NCI-H1930 (cell line): ENCODE measurements at places on chromosomes 5 and 9.

DNA sequence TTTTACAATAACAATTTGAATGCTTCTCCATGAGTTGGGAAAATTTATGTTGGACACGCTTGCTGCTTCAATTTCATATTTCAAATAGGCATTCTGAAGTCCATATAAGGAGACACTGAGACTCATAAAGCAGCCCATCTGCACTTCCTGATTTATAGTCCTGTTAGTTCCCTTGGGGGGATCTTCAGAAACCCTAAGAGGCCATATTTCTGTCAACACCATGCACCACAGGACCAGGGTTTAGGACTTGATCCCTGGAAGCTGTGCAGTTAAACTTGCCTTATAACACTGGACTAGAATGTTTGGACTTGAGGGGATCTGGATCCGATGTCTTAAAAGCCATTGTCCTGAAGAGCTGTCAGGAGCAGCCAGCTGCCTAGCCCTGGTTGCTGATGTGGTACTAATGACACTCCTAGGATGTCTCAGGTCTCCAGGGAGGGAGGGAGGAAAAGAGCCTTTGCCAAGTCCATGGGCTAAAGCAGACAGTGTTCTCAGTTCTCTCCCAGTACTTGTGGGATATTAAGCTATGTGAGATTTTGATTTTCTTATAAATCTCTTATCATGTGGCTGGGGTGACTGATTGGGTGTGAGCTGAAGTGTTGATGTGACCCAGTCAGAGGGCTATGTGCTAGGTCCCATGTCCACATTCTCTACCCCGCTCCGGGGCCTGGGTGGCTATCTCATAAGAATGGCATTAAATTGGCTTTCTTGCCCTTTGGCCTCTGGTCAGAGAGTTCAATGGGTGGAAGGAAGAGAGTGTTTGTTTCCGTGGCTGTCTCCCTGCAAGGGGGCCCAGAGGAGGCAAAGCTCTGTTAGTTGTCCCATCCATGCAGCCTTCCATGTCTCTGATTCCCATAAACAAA, 399.8 kb downstream of the OSTF1 start:
- no peak for DNase-seq

DNA sequence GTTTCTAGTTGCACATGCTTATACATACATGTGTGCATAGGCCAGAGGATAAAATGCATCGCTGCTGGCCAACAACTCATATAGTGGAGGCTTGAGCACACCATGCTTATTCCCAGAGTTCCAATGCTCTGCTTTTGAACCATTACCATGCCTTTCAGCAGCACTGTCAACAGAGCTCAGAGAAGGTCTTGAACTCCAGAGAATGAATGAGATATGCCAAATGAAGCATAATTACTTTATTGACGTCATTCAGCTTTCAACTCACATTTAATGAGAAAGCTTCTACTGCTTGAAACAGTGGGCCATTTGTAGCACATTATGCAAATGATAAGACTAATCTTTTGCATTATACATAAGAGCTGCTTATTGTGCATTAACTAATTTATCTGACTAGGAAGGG, 765.3 kb upstream of the GRAMD2B start:
- DNase-seq: no peak

- DNase-seq: no peak
Observed at GRCh38 chr5:62942384-62942783, 363.8 kb downstream of the LRRC70 start.

DNA sequence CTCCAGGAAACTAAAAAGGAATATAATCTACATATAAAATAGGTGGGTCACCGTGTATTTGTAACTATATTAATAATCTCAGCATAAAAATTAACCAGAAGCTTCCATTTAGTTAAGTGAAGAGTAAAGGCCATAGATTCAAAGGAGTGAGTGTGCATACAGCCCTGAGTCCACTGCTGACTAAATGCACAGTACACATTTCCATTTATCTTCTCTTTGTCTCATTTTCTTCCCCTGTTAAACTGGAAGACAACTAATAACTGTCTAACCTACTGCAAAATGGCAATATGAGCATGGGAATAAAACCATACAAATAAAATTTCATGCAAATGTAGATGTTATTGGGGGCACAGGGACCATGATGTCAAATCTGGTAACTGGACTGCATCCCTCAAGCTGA, 59.9 kb upstream of the DAB2 start:
- DNase-seq: no peak

DNA sequence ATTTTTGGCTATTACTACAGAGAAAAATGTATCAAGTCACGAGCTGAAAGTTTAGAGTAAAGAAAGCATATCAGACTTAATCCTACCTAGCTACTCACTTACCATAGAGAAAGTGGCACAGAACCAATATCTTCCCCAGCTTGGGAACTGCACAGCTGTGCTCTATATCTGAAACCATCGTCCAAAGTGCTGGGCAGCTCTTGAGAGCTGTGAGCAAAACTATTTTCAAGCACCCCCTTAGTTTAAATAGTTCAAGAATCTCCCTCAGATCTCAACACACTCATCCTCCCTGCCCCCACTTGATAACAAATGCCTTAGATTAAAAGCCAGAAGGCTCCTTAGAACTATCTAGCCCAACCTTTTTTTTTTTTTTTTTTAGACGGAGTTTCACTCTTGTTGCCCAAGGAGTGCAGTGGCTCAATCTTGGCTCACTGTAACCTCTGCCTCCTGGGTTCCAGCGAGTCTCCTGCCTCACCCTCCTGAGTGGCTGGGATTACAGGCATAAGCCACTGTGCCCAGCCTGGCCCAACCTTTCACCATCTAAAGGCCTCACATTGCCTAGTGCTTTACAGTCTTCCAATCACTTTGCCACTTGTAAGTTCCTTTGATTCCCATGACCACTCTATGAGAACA, 94.2 kb upstream of the APC start:
- no peak for DNase-seq

- no peak for DNase-seq
Observed at GRCh38 chr5:139443831-139444453, 4.6 kb upstream of the DNAJC18 start.

DNA sequence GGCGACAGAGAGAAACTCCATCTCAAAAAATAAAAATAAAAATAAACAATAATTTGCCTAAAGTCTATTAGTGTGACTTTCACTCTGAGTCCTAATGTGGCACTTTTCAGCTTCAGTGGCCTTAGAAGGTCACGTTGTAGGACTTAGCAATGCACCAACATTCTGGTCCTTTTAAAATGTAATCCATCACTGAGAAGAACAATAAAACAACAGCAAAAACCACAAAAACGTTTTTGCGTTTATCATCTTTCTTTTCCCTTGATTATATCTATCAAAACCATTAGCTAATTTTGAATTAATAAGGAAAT, 190.1 kb upstream of the ZNF608 start:
- no peak for DNase-seq

GRCh38 chr5:83000428-83000827, 76.8 kb downstream of the TMEM167A start:
- DNase-seq: no peak

- DNase-seq: no peak
Observed at GRCh38 chr9:127990554-127990953, 9.8 kb upstream of the EEIG1 start.

DNA sequence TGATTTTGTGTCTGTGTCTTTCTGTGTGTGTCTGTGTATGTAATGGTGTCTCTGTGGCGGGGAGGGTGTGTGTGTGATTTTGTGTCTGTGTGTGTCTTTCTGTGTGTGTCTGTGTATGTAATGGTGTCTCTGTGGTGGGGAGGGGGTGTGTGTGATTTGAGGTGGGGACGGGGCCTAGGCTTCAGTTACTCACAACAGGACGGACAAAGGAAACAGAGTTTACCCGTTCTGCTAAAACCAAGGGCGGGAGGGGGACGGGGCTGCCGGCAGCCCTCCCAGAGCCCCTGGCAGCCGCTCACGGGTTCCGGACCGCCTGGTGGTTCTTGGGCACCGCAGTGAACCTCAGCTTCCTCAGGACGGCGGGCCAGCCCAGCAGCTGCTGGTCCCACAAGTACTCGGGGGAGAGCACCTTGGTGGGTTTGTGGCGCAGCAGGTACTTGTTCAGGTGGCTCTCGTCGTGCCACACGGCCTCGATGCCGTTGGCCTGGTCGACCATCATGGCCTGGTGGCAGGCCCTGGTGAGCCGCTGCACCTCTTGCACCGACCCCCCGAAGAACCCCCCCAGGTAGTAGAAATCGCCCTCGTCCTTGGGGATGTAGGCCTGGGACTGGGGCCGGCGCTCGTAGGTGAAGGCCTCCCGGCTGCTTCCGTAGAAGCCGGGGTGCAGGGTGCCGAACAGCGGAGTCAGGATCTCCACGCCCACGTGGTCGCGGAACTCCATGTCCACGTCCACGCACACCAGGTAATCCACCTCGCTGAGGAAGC, 19.4 kb downstream of the ABO start:
- DNase-seq: no peak

DNA sequence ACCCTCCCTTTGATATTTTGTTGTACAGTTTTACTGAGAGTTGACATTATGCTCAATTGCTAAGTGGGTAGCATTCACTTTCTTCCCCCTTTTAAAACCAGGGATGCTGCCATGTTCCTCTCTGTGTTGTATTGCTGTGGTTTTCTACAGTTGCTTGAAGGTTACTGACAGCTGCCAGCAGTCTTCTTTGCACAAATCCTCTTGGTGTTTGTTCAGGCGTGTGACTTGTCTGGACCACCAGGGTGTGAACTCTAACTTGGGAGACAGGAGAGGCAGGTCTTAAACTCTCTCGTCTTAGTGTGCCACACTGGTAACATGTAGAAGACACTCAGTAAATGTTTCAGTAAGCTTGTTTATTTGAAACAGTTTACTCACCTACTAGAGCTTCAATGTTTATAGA, 25.1 kb downstream of the SLC44A1 start:
- DNase-seq: no peak

- DNase-seq: no peak
Observed at GRCh38 chr5:153752890-153753289, 262.4 kb downstream of the GRIA1 start.

- DNase-seq: no peak
Observed at GRCh38 chr9:114207845-114208244, 52.5 kb downstream of the COL27A1 start.

- no peak for DNase-seq
Observed at GRCh38 chr5:83711982-83712601, 8.6 kb downstream of the HAPLN1 start.

GRCh38 chr5:27938989-27939388, 900.6 kb upstream of the CDH9 start:
- DNase-seq: no peak

DNA sequence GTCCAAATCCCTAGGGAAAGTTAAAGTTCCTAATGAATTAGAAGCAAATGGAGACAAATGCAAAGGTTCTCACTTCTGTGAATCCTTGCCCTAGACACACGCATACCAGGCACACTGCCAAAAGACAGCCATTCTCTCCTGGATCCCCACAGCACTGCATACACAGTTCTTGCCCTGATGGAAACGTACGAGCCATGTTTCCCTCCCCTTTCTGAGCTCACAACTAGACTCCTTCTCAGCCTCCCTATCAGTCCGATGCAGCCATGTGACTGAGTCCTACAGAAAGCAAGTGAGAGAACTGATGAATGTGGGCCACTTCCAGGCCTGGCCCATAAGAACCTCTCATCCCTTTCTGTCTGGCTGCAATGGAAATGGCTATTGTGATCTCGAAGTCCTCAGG, 92.0 kb downstream of the ZNF608 start:
- no peak for DNase-seq

DNA sequence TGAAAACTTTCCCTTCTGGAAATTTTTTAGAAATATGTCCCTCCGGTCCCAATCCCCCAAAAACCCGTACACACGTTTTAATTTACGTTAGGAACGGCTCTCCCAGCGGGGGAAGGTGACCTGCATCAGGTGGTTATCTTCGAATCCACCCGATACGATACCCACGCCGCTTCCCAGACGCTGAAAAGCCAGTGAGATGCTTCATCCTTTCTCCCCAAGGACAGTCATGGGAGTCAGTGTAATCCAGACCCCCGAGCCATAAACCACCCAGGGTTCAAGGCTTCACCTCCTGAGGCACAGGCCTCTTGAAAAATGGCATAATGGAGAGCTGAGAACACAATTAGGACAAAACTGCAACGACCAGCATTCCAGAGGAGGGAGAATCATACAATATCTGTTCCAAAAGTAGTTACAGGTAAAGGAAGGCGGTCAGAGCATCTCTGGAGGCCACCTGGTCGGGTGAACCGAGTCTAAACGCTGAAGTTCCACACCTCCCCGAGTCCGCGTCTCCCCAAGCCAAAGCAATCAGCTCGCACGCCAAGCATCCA, 857 bp downstream of the FAM169A start:
- DNase-seq: no peak

DNA sequence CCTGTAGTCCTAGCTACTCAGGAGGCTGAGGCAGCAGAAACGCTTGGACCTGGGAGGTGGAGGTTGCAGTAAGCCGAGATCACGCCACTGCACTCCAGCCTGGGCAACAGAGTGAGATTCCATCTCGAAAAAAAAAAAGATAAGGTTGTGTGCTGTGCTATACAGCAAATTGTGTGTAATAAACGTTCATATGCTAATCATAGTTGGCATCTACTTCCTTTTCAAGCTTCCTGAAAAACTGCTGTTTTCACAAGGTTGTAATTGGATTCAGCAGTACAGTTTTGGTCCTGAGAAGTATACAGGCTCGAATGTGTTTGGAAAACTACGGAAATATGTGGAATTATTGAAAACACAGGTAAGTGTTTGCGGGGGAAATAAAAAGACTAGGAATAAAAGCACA, 25.5 kb downstream of the OTULINL start:
- no peak for DNase-seq

GRCh38 chr9:72749276-72749675, 203.6 kb downstream of the ALDH1A1 start:
- no peak for DNase-seq

DNA sequence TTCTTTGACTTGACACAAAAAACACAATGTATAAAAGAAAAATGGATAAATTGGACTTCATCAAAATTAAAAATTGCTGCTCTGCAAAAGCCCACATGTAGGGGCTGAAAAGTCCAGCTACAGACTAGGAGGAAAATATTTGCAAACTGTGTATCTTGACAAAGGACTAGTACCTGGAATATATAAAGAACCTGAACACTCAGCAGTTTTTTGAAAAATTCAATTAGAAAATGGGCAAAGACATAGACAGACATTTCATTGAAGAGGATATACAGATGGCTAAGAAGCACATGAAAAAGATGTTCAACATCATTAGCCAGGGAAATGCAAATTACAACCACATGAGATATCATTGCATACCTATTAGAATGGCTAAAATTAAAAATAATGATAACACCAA, 18.5 kb upstream of the TAL2 start:
- no peak for DNase-seq

DNA sequence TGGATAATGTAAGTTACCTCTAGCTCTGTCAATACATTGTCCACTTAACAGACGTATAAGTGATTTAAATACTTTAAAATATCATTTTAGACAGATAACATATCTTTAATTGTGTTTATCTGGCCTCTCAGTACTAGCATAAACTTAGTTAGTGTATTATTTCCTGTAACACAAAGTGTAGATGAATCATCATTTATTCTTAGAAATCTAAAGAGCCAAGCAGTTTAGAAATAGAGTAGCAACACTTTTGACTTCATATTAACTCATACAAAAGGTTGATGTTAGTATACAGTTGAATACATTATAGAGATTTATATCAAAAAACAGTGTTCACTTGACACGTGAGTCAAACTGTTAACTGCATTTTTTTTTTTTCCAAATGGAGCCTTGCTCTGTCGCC, 18.0 kb downstream of the NCBP1 start:
- no peak for DNase-seq

- no peak for DNase-seq
Observed at GRCh38 chr5:57478826-57479225, 3.8 kb downstream of the ACTBL2 start.
